ENCODE measurements at places on chromosomes 16 and 17.
A peak's percentile ranks its signal among the peaks of the same experiment; 100 is the strongest.

DNA sequence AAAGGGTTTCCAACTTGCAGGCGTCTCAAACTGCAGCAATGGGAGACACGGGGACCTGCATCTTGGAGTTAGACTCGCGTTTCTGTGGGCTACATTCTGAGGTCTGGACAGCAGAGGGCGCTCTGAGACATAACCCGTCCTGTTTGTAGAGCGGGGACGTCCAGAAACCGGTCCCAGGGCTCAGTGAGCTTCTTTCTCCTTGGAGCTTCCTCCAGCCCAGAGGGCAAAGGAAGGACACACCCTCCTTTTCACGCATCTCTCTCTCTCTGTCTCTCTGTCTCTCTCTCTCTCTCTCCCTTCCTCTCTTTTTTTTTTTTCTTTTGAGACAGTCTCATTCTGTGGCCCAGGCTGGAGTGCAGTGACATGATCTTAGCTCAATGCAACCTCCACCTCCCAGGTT lies 19.8 kb downstream of the COX4I1 start:
- no peaks in the 10 kb centered on the region for H3K4me1 ChIP-seq
- DNase-seq: peak; percentile 91
- H3K27ac ChIP-seq: no peak overlapping the region
- H3K27me3 ChIP-seq: peaks cover 31% of the 10 kb centered on the region

- DNase-seq: no peak
- H3K4me1 ChIP-seq: no peaks in the 10 kb centered on the region
- H3K4me3 ChIP-seq: no peak overlapping the region
- H3K36me3 ChIP-seq: no peaks in the 10 kb centered on the region
Measured at GRCh38 chr16:31360251-31360650, 5.3 kb downstream of the ITGAX start.

DNA sequence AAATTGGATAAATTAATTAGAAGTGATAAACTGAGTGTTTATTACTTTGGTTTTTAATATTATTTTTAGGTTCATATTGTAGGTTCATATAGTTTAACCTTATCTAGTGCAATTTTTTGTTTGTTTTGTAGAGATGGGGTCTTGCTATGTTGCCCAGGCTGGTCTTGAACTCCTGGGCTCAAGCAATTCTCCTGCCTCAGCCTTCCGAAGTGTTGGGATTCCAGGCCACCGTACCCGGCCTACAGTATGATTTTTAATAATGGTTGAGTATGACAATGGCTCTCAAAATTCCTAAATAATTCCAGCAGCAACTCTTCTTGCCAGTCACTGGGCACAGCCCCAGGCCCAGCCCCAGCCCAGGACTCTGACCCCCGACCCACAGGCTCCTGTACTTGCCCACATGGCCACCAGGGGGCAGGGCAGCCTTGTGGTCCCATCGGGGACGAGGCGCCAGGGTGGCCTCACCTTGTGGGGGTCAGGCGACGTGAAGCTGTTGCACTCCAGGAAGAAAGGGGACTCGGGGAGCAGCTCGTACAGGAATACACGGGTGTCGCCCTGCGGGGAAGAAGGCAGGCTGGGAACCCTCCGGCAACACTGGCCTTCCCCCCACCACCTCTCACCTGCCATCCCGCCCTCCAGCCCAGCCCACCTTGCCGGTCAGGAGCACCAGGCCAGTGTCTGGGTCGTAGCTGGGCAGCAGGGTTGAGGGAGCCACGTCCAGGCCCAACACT lies 7.9 kb upstream of the PAM16 start:
- no peak overlapping the region for H3K27ac ChIP-seq
- no peaks in the 10 kb centered on the region for H3K36me3 ChIP-seq
- H3K4me1 ChIP-seq: no peaks in the 10 kb centered on the region
- no peaks in the 10 kb centered on the region for H3K27me3 ChIP-seq

GRCh38 chr17:61201211-61201610 lies 198.4 kb upstream of the TBX2 start:
- peaks cover 8% of the 10 kb centered on the region for H3K4me1 ChIP-seq
- no peak for DNase-seq
- no peak overlapping the region for H3K4me3 ChIP-seq
- no peaks in the 10 kb centered on the region for H3K27me3 ChIP-seq
- H3K36me3 ChIP-seq: no peaks in the 10 kb centered on the region

GRCh38 chr16:53974484-53975080 lies 270.6 kb downstream of the FTO start:
- H3K4me1 ChIP-seq: no peaks in the 10 kb centered on the region
- H3K27me3 ChIP-seq: no peaks in the 10 kb centered on the region
- no peak for DNase-seq
- H3K36me3 ChIP-seq: no peaks in the 10 kb centered on the region

DNA sequence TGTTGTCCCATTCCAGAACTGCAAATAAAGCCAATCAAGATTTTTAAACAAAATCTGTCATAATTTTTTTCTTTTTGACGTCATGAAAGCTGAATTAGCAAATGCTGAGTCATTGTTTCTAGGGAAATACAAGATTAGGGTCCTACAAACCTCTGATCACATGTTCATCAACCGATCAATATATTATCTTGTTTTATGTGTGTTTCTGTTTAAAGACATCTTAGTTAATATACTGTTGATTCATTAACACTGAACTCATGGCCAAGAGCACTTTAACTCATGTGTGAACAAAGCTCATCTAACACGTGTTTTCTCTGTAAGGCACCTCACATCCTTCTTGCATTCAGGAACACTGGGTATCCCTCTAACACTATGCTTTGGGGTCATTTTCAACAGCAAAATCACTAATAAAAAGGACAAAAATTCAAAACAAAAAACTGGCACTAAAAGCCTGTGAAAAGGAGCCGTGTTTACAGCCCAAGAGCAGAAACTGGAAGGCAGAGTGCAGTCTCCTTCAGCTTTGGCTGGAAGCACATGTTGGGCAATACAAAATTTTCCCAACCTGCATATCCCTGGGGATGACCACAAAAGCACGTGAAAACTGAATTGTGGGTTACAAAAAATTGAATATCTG lies 102.5 kb downstream of the PARN start:
- H3K36me3 ChIP-seq: no peaks in the 10 kb centered on the region
- H3K4me3 ChIP-seq: no peak overlapping the region
- DNase-seq: no peak
- H3K4me1 ChIP-seq: peaks cover 26% of the 10 kb centered on the region

- DNase-seq: no peak
- H3K27me3 ChIP-seq: no peaks in the 10 kb centered on the region
- no peaks in the 10 kb centered on the region for H3K36me3 ChIP-seq
- H3K27ac ChIP-seq: no peak overlapping the region
- no peak overlapping the region for H3K4me3 ChIP-seq
Measured at GRCh38 chr17:61261001-61261637, 138.5 kb upstream of the TBX2 start.

GRCh38 chr16:87733190-87733589 lies 32.6 kb downstream of the KLHDC4 start:
- DNase-seq: no peak
- no peaks in the 10 kb centered on the region for H3K27me3 ChIP-seq
- H3K27ac ChIP-seq: no peak overlapping the region
- H3K4me3 ChIP-seq: no peak overlapping the region

GRCh38 chr16:58119509-58119845 lies 9.7 kb downstream of the CFAP20 start:
- DNase-seq: no peak
- no peak overlapping the region for H3K4me3 ChIP-seq
- H3K4me1 ChIP-seq: peaks cover 22% of the 10 kb centered on the region
- H3K27ac ChIP-seq: no peak overlapping the region
- no peaks in the 10 kb centered on the region for H3K36me3 ChIP-seq

- H3K4me1 ChIP-seq: peaks cover 49% of the 10 kb centered on the region
- H3K36me3 ChIP-seq: no peaks in the 10 kb centered on the region
- H3K27ac ChIP-seq: no peak overlapping the region
- peaks cover 31% of the 10 kb centered on the region for H3K27me3 ChIP-seq
- H3K4me3 ChIP-seq: peak overlapping the region; percentile 73
- peak; percentile 85 for DNase-seq
Measured at GRCh38 chr17:40317345-40317873, 8.4 kb downstream of the RARA start.

DNA sequence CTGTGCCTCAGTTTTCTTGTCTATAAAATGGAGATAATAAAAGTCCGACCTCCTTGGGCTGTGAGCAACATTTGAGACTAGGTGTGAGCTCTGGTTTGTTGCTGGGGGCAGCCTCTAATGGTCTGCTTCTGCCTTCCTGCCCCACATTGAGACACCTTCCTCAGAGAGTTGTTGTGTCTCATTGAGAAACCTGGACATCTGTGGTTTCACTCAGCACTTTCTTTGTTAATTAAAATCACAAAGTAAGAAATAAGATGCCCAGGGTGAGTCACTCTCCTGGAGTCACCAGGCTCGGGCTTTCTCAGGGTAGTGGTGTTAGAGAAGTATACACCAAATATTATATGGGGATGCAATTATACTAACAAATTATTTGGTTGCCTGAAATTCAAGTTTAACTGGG lies 389.2 kb upstream of the SALL1 start:
- H3K27ac ChIP-seq: no peak overlapping the region
- no peaks in the 10 kb centered on the region for H3K36me3 ChIP-seq
- no peak for DNase-seq
- H3K4me1 ChIP-seq: peaks cover 72% of the 10 kb centered on the region

GRCh38 chr17:80718428-80718827 lies 173.8 kb downstream of the RPTOR start:
- H3K27ac ChIP-seq: no peak overlapping the region
- no peaks in the 10 kb centered on the region for H3K36me3 ChIP-seq
- H3K27me3 ChIP-seq: no peaks in the 10 kb centered on the region
- no peak overlapping the region for H3K4me3 ChIP-seq
- H3K4me1 ChIP-seq: peaks cover 17% of the 10 kb centered on the region

DNA sequence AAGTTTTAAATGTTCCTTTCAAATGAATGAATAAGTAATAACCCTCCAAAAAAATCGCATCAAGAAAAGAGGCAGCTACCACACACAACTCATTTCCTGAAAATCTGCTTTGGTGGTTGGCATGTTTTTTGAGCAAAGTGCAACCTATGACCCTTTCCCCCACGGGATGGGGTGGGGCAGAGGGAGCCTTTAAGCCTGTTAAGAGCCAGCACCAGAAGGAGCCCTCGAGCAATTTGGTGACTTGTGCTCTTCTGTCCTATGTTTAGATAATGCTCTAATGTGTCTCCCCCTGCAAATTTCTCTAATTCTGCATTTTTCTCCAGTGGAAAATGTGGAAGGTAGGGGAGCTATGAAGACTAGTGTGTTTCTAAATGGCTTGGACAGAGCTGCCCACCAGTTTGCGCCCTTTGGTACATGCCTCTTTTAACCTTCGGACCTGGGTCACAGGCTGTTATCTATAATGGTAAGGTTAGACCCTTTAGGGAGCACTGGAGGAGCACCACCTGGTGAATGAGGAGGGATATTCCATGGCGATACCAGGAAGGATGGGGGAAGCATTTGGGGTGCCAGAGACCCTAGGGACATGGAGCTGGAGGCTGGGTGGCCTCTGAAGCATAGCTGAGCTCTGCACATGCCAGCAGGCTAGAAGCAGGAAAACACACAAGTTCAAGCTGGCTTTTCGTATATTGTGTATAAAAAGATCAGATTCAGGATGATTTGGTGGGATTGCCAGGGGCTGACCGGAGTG lies 1.6 kb downstream of the PYCARD start:
- no peaks in the 10 kb centered on the region for H3K4me1 ChIP-seq
- H3K36me3 ChIP-seq: no peaks in the 10 kb centered on the region
- DNase-seq: no peak
- peaks cover 52% of the 10 kb centered on the region for H3K27me3 ChIP-seq
- H3K27ac ChIP-seq: no peak overlapping the region

DNA sequence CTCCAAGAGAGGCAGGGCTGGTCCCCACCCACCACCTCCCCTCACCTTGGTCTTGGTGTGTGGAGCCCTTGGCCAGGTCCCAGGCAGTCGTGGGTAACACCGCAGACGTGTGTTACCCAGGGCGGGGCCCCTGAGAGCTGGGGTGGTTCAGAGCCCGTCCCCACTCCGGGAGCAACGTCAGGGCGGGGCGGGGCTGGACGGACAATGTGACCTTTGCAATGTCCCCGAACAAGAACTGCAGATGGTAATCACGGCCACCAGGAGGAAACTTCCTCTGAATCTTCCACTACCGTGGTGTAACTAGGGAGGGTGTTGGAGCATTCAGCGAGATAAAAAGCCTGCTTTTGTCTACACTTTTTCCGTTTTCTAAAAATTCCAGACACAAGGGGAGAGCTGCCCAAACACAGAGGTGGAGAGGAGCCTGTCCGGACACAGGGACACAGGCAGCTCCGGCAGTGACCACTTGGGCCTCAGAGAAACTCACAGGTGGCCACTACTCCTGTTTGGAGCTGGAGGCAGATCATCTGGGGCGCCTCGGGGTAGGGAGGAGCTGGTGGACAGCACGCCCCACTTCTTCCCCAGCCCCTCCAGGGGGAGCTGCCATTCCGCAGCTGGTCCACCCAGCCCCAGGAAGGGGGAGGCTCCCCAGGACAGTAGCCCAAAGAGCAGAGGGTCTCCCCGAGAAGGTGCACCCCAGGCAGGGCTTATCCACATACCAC lies 14.2 kb upstream of the SLC38A10 start:
- peaks cover 6% of the 10 kb centered on the region for H3K4me1 ChIP-seq
- no peaks in the 10 kb centered on the region for H3K36me3 ChIP-seq
- peak; percentile 77 for DNase-seq
- H3K27me3 ChIP-seq: no peaks in the 10 kb centered on the region
- no peak overlapping the region for H3K4me3 ChIP-seq

GRCh38 chr17:5437721-5438317 lies 1.1 kb downstream of the C1QBP start:
- H3K27me3 ChIP-seq: no peaks in the 10 kb centered on the region
- H3K36me3 ChIP-seq: peaks cover 17% of the 10 kb centered on the region
- DNase-seq: no peak

GRCh38 chr17:11205659-11206058 lies 35.4 kb upstream of the SHISA6 start:
- DNase-seq: no peak
- H3K4me3 ChIP-seq: no peak overlapping the region
- no peaks in the 10 kb centered on the region for H3K36me3 ChIP-seq
- no peaks in the 10 kb centered on the region for H3K27me3 ChIP-seq
- H3K27ac ChIP-seq: no peak overlapping the region

GRCh38 chr17:62906881-62907280 lies 59.2 kb upstream of the TANC2 start:
- no peaks in the 10 kb centered on the region for H3K36me3 ChIP-seq
- H3K4me3 ChIP-seq: no peak overlapping the region
- peaks cover 10% of the 10 kb centered on the region for H3K4me1 ChIP-seq
- DNase-seq: no peak

GRCh38 chr17:41885733-41886132 lies 20.5 kb upstream of the KLHL11 start:
- H3K36me3 ChIP-seq: peaks cover 31% of the 10 kb centered on the region
- peak overlapping the region; percentile 74 for H3K27ac ChIP-seq
- H3K27me3 ChIP-seq: no peaks in the 10 kb centered on the region
- DNase-seq: peak; percentile 90
- H3K4me1 ChIP-seq: peaks cover 6% of the 10 kb centered on the region

DNA sequence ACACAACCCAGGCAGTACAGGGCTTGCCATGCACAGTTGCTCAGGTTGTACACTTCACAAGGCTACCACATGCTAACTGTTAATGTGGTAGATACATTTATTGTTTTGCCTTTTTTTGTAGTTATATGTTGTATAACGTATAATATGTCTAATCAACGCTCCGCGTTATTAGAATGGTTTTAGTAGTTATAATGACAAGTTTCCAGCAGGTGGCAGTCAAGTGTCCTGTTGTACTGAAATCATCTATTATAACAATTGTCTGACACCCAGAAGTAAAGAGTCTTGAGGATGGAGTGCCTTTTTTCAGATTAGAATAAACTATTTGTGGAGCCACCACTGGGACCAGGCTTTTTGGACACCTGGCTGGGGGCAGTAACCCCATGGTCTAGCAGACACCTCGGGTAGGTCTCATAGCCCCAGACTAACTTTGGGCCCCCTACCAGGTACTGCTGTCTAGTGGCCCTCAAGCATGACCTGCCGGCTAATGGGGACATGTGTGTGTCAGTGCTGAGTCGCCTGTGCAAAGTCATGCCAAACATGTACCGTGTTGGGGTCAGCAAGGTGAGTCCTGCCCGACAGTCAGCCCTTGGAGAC lies 32.8 kb downstream of the MYO15A start:
- no peaks in the 10 kb centered on the region for H3K27me3 ChIP-seq
- no peak overlapping the region for H3K27ac ChIP-seq
- no peaks in the 10 kb centered on the region for H3K36me3 ChIP-seq
- H3K4me1 ChIP-seq: peaks cover 3% of the 10 kb centered on the region
- no peak overlapping the region for H3K4me3 ChIP-seq
- peak; percentile 70 for DNase-seq

All from neural progenitor cell (in vitro differentiated cells).